ENCODE measurements at places on chromosomes 3 and 15.

DNA sequence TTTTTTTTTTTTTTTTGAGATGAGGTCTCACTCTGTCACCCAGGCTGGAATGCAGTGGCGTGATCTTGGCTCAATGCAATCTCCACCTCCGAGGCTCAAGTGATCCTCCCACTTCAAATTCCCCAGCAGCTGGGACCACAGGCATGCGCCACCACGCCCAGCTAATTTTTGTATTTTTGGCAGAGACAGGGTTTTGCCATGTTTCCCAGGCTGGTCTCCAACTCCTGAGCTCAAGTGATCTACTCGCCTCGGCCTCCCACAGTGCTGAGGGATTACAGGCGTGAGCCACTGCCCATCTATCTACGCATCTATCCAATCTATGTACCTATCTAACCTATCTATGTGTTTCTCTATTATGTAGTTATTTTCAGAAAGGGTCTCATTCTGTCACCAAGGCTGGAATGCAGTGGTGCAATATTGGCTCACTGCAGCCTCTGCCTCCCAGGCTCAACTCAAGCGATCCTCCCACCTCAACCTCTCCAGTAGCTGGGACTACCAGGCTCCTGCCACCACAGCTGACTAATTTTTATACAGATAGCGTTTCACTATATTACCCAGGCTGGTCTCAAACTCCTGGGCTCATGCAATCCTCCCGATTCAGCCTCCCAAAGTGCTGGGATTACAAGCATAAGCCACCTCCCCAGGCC is 20.2 kb upstream of the GPX1 start:
- DNase-seq, result no peak

DNA sequence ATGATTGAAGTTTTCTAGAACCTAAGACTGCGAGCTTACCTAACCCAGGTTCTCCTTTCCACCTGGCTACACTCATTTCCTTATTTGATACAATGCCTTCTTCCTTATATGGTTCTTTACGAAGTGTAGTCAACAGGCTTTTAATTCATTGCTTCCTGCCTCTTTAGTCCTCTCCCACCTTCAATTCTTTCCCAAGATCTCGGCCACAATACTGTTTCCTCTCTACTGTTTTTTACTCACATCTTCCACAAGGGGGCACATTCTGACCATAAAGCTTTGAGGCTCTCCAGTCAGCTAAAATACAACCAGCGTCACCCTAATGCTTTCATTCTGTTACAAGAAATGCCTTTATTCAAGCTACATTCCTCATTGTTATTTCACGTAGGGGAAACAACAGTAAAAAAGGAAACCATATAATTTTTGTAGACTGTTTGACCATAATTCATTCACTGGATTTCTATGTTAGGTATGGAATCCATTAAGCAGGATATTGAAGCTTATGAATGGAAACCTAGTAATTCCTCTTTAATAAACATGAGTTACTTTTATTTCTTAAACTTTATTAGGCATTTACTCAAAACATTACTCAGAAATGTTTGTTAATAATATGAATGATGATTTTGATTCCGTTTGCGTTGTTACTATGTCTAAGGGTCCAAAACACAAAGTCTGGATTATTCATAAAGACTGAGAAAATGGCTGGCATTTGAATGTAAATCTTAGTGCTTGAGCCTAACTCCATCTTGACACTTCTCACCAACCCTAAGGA is 29.5 kb upstream of the VEPH1 start:
- DNase-seq, result peak; percentile 62

DNA sequence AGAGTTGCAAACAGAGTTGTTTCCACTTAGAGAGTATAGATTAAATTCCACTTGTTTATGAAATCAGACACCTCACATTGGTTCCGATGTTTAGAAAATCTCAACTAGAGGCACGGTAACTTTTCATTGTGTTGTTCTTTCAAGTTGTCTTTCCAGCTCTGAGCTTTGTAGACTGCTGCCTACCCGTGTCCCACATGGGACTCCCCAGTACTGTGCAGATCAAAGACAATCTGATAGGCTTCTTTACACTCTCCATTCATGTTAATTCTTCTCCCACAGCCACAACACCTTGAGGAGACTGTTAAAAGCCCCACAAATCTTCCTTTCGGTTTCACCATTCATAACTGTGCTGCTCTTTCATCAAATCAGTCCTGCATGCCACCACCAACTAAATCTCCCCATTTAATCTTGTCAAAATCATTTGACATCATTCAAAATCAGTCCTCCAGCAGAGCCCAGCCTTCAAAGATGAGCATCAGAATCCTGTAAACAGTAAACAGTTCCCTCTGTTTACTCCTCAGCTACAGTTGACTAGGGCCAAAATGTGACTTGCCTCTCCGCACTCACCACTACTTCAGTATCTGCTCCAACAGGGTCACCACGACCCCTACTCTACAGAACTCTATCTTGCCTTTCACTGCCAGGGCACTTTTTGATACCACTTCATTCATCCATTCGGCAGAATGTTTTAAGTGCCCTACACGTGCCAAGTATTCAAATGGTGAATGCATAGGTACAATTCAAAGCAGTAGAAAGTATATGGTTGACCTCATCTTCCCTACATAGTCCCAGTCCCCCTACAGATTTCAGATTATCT is 8.3 kb downstream of the ANXA2 start:
- no peak for DNase-seq

- DNase-seq, result no peak
These were observed 328.2 kb downstream of the OCA2 start for GRCh38 chr15:27770769-27771554.

DNA sequence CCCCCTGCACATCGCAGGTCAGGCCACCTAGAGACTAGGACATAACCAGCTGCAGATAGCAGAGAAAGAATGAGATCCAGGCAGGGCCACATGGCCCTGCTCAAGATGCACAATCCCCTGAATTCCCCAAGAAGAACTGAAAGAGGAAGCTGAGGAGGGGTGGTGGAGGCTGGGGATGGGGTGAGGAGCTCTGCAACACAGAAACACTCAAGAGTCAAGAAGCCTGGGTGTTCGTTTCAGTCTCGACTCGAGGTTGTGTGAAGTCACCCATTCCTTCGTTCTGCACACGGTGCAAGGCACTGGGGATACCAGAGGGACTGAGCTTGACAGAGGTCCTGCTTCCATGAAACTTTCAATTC is 62.0 kb downstream of the TLE3 start:
- DNase-seq, result no peak

GRCh38 chr3:55690726-55691125 is 203.6 kb upstream of the WNT5A start:
- DNase-seq, result no peak

- DNase-seq, result no peak
These were observed 33.6 kb upstream of the LRIG1 start for GRCh38 chr3:66534304-66534845.

GRCh38 chr3:158508481-158508880 is 62.5 kb upstream of the MLF1 start:
- no peak for DNase-seq

DNA sequence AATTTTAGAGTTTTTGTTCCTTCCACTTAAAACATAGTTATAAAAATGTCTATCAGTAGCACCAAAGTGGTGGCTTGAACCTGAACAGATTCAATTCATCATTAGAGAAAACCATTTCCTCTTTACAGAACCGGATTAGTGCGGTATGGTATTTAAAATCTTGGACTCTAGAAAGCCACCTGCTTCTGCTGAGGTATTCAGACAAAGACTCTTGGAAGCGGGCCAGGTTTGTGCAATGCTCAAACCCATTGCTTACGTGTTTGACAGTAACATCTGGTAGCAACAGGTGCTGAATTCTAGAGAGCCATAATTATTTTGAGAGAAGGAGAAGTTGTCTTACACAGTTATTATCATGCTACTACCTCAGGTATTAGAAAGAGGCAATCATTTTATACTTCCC is 290.5 kb downstream of the NAALADL2 start:
- peak; percentile 63 for DNase-seq

- no peak for DNase-seq
These were observed 82.9 kb downstream of the THBS1 start for GRCh38 chr15:39663704-39664250.

DNA sequence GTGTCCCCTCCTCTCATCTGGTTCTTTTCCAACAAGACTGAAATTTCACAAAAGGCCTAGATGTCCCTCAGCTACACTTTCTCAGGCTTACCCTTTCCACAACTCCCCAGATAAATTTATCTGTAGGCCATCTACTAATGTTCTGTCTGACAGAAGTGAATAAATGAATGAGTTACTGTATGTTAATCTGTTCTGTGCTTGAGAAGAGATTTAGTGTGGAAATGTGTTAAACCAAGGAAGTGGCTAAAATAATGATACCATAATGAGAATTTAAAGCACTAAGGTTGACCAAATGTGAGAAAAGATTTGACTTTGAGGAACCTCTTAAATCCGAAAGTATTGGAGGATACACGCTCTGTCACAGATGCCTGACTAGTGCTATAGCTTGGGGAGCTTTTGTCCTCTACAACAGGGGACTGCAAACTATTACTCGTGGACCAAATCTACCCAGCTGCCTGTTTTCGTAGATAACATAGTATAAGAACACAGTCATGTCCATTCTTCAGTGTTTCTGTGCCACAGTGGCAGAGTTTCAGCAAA is 74.8 kb upstream of the P2RY1 start:
- no peak for DNase-seq

DNA sequence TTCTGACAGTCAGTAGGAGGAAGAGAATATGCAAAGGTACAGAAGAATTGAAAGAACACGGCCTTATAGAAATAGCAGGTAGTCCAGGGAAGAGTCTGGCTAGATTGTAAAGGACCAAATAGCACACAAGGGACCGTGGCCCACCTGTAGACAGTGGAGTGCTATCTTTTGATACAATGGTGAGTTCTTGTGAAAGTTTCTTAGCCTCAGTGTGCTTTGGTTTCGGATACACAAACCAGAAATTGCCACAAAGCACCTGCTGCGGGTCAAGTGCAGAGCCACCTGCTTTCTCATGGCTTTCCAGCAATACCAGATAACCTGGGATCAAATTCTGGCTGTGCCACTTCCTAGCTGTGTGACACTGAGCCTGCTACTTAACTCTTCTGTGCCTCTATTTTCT is 36.6 kb upstream of the TUBGCP5 start:
- DNase-seq, result no peak

DNA sequence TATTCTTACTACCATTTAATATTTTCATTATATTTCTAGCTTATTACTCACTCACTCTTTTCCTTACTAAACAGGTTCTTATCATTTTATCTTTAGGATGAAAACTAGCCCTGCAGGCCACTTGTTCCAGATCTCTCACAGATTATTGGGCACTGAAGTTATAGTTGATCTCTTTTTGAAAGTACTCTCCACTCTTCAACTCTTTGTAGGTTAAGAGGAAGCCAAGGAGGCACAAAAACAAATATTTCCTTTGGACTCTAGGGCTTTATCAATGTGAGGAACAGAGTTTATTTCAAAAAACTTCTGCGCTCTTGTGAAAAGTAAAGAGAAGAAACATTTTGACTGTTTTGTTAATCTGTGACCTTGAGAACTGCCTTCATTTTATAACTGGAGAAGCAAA is 96.0 kb upstream of the NPHP3 start:
- no peak for DNase-seq

- DNase-seq, result no peak
These were observed 222.5 kb downstream of the SUCLG2 start for GRCh38 chr3:67431887-67432286.

All from NCI-H1694 (cell line).